Suppressor macrophage treated with lipopolysaccharide for 4 hours (primary cell): ENCODE measurements at places on chromosomes 4 and X.

- no peak for DNase-seq
Measured at GRCh38 chr4:173802662-173803022, 272.6 kb upstream of the HAND2 start.

GRCh38 chrX:53312946-53313727, 31.8 kb upstream of the IQSEC2 start:
- DNase-seq = peak; percentile 78

DNA sequence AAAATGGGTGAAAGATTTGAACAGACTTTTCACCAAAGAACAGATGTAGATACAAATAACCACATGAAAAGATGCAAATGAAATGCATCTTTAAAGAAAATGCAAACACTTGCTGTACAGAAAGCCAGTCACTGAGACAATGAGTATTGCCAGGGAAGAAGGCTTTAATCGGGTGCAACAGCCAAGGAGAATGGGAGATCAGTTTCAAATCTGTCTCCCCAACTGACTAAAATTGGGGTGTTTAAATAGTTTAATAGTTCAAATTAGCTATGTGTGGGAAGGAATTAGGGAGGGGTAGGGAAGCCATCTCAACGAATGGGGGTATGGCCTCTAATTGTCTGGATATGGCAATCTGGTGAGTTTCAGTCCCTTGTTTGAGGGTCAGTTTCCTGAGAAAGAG, 295.4 kb downstream of the PTTG2 start:
- no peak for DNase-seq

GRCh38 chr4:8585186-8585585, 5.0 kb downstream of the GPR78 start:
- DNase-seq = no peak

DNA sequence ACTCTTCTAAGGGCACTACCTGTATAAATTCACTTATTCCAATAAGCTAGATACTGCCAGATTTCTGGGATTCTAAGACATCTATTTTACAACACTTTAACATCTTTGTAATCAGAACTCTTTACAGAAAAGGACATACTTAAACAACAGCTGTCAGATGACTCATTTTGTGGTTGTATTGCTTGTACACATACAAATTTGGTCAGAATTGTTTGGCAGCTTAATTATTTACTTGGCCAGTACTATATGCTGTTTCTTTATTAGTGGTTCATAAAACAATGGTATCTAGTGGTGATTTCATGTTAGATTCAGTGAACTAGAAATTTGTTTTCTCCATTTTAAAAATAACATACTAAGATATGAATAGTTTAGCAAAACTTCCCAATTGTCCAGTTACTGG, 27.2 kb downstream of the PALLD start:
- DNase-seq = peak; percentile 33

DNA sequence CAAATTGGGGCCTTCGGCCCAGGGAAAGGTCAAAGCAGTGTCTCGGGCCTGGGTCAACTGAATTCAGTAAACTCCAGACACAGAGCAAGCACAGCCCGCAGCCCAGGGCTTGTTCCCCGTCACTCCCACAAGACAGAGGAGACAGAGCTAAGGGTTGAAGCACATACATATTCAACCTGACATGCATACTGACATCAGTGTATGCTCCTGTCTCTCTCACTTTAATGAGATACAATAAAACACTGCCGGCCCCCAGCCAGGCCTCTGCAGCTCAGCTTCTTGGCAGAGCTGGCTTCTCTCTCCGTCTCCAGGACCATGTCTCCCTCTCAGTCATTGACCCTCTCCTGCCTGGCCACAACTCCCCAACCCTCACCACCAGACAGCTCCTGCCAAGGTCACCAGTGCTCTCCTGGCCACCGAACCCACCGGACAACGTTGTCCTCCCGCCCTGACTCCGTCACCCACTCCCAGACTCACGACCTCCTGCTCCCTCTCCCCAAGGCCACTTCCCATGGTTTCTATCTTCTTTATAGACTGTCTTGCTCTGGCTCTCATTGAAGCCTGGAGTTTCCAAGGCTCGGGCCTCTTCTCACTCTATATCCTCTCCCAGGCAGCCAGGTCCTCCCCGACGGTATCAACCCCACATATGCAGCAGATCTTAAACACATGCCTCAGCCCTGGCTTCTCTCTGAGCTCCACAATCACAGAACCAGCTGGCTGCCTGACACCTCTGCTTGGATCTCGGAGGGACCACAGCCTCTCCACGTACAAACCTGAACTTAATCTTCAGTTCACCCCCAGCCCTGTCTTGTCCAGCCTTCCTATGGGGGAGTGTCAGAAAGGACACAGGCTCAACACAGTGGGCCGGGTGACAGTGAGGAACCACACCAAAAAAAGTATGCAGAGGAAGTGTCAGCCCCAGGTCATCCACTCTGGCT, 67.7 kb upstream of the C4orf50 start:
- no peak for DNase-seq

GRCh38 chrX:52015794-52016193, 53.2 kb downstream of the MAGED4B start:
- DNase-seq = no peak

- DNase-seq = no peak
Measured at GRCh38 chr4:38090455-38091246, 130.5 kb downstream of the PTTG2 start.

DNA sequence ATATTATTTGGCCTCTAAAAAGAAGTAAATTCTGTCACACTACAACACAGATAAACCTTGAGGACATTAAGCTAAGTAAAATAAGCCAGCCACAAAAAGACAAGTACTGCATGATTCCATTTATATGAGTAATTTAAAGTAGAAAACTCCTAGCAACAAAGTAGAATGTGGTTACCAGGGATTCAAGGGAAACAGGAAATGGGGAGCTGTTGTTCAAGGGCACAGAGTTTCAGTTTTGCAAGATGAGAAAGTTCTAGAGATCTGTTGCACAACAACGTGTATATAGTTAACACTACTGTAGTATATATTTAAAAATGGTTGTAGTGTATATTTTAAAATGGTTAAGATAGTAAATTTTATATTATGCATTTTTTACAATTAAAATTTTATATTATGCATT, 25.4 kb downstream of the SEC31A start:
- DNase-seq = peak; percentile 90

- no peak for DNase-seq
Measured at GRCh38 chrX:66920296-66920695, 281.4 kb upstream of the EDA2R start.

DNA sequence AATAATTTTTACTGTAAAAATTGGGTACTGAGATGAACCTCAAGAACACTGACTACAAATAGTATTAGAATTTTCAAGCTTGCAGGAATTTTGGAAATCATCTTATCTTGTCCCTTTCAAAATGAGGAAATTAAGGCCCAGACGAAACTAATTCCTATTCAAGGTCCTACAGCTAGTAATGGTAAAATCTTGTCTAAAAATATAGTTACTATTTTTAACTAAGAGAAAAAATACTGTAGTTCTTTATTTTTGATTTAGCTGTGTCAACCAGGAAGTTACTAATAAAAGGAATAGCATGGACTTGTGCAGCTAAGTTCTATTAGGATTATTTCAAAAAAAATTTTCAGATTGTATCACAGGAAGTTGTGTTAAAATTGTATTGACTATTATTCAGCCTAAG, 12.7 kb downstream of the PRIMPOL start:
- no peak for DNase-seq

GRCh38 chrX:10028283-10029104, 61.3 kb downstream of the CLDN34 start:
- DNase-seq = no peak

GRCh38 chr4:144399927-144400326, 246.0 kb upstream of the HHIP start:
- DNase-seq = peak; percentile 7

DNA sequence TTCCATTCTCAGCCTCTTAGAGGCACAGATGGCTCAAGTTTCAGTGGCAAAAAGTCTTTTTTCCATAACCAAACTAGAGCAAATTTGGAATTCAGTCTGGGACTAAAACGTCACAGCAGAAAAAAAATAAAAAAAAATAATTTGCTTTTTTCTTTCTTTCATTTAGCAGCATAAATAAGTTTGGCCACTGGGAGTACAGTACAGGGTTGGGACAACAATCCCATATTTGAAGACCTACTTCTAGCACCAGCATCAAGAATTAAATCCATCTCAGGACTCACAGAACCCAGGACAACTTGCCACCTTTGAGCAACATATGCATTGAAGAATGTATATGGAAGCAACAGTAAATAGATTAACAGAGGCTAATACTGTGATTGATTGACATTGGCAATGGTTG, 214.0 kb downstream of the FBXW7 start:
- DNase-seq = no peak

DNA sequence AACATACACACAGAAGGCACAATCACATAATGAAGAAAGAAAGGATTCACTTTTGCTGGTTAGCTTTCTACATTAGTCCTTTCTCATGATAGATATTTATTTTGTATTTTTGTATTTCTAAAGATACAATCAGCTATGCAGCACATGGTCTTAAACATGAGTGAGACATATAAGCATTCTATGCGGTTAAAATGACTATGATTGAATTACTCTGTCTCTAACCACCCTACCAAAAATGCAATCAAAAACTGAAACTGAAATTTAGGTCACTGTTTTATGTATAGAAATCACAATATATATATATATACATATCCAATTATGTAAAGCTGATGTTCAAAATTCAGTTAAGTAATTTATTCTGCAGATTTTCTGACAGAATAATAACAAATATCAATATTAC, 21.9 kb downstream of the CXXC4 start:
- no peak for DNase-seq
